NCI-H2171 treated with DMSO at 0.1 percent for 48 hours (cell line): ENCODE measurements at places on chromosomes 6 and 20.

DNA sequence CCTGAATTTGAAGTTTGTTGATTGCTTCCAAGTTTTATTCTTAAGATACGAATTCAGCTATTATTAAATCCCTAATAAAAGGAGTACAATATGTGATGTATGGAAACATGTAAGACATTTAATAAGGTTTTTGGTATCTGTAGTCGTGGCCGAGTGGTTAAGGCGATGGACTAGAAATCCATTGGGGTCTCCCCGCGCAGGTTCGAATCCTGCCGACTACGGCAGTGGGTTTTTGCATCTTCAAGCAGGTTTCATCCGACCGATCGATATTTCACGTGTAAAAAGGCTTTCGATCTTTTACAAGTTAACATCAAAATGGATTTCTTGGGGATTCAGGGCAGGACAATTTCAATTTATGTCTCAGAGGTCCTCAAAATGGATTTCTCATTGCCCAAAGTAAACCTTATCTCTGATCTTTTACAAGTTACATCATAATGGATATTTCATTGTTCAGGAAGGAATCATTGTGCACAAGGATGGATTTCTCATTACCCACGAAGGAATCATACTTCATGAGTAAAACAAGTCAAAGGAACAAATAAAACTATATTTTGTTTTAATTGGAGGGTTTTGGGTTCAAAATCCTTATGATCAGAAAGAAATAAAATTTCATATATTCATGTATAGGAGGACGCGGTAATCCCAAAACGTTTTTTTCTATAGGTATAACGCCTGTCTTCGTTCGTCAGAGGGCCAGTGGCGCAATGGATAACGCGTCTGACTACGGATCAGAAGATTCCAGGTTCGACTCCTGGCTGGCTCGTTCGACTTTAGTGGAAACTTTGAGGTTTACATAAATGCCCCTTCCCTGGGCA is 37.3 kb upstream of the BTN3A2 start:
- DNase-seq = peak; percentile 81

GRCh38 chr6:74853991-74854390 is 351.9 kb downstream of the COL12A1 start:
- no peak for DNase-seq

DNA sequence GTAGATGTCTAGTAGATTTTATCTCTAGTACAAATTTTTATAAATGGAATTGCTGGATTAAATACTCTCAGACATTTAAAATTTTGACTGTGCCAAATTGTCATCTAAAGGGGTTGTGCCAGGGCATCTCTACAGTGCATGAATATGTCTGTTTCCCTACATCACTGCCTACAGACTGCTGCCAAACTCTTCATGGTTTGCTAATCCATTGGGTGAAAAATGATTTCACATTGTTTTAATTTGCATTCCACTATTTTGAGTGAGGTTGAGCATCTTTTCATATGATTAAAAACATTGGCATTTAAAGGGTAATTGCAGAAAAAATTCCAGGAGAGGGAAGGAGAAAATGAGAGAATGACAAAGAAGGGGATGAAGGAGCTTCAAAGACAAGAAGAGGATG is 267.7 kb upstream of the RNF24 start:
- no peak for DNase-seq

DNA sequence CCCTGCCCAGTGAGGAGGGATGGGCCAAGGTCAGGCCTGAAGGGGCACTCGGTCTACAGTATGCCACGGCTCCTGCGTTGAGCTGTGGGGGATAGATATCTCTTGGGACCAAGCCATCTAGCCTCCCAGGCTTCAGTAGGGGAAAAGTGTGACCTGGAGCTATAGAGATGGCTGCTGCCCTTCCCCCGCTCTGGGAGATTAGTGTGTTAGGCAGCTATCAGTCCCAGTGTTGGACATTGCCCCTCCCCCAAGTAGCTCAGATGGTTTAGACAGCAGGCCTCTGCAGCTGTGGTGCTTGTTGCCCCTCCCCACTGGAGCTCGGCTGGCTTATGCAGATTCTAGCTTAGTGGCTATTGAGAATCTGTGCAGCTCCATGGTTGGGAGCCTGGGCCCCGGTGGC is 56.8 kb downstream of the KHDRBS2 start:
- no peak for DNase-seq

GRCh38 chr6:41548098-41548840 is 2.1 kb downstream of the FOXP4 start:
- no peak for DNase-seq

DNA sequence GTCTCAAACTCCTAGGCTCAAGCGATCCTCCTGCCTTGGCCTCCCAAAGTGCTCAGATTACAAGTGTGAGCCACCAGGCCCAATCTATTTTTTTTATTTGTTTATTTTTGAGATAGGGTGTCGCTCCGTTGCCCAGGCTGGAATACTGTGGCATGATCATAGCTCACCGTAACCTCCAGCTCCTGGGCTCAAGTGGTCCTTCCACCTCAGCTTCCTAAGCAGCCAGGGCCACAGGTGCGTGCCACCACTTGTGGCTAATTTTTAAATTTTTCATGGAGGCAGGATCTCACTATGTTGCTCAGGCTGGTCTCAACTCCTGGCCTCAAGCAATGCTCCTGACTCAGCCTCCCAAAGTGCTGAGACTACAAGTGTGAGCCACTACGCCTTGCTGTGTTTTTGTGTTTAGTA is 9.8 kb downstream of the KIF3B start:
- no peak for DNase-seq

DNA sequence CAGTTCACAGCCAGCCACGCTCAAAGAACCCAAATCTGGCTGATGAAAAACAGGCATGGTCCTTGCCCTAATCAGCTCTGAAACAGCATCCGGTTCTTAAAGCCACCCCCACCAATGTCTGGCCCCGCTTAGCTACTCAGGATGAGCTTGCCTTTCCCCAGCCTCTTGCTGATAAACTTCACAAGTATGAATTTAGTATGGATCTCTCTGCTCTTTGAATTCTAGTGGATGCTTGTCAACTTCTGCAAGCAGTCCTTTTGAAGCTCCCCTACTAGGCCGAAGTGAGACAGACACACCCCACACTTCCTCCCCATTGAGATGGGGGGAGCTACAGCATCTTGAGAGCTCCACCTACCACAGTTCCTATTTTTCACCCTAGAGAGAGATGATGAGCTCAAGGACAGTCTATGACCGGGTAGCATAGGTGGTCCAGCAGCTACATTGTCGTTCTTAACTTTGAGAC is 36.7 kb downstream of the EBF4 start:
- DNase-seq = no peak

DNA sequence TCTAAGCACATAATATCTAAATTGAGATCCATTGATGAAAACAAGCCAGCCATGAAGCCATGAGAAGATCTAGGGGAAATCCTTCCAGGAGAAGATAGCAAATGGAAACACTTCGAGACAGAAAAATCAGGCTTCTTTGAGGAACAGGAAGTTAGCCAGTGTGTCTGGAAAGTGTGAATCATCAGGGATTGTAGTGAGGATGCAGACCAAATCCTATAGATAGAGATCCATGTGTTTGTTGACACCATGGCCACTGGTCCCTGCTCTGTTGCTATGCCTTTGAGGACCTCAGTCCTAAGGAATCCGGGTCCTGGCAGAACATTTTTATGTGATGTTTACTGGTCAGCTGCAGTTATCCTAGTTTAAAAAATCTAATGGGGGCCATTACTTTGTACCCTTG is 6.6 kb upstream of the ELOVL2 start:
- no peak for DNase-seq

DNA sequence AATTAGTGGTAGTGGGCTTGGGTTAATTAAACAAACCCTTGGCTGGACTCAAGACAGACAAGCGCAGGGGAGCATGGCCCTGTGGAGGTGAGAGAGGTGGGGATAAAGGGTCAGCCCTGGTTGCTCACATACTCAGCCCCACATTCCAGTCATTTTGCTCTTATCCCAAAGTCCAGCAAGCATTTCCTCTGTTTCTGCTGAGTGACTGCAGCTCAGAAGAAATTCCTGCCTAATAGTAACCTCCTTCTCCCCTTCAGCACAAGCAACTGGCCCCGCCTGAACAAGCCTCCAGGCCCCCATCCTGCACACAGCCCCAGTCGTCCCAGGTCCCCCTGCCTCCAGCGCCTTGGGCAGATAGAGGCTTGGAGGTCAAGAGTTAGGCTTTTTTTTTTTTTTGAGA is 3.6 kb upstream of the TFEB start:
- DNase-seq = no peak
